GM12865 (cell line): ENCODE measurements at places on chromosomes 13 and 19.
A peak's percentile ranks its signal among the peaks of the same experiment; 100 is the strongest.

DNA sequence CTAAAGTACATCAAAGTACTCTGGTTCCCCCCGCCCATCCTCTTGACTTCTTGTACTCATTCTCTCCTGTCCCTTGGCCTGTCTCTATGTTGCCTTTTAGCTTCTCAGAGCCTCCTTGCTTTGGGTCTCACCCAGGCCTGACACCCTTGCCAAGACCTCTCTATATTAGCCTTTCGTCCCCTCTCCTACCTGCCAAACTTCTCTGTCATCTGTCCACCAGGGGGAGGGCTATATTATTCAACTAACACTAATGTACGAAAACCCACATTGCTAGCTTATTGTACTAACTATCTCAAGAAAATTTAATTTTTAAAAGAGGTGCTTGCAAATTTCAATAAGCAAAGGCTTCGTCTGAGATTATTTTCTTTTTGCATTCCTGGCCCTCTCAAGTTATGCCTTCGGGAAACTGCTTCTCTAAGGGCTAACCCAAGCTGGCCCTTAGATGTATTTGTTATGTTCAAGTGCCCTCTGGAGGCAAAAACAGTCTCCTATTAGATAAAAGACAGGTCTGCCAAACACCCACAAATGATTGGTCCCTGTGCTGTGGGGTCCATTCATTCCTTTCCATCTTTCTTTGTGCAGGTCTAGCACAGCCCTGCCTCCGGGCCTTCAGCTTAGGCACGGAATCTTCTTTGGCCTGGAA, 6.3 kb upstream of the MRPS31 start:
- peak; percentile 80 for DNase-seq

DNA sequence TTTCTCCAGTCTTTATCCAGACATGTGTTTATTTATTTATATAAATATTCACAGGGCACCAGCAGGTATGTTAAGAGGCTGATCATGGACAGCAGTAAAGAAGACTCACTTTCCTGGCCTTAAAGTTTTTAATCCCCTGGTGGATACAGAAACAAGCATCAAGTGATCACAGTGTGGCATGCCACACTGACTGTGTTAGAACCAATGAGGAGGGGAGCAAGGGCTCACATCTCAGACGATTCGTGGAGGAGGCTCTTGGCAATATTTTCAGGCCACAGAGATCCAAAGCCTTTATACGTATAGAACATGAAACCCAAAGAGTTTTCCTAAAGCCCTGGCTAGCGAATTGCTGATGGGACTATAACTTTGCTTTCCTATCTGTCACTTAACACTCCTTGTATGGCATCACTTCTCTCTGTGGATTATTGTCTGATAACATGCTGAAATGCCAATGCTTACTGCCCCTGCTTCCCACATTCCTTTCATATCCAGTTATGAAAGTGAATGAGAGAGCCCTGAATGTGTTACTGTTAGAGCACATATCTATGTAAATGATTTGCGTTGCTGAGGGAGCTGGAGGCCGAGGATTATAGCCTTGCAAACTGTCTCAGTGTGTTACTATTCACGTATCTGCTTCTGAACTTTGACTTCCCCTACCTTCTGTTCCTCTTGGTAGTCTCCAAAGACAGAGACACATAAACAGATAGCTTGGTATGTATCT, 37.6 kb downstream of the POLR1D start:
- no peak for DNase-seq

DNA sequence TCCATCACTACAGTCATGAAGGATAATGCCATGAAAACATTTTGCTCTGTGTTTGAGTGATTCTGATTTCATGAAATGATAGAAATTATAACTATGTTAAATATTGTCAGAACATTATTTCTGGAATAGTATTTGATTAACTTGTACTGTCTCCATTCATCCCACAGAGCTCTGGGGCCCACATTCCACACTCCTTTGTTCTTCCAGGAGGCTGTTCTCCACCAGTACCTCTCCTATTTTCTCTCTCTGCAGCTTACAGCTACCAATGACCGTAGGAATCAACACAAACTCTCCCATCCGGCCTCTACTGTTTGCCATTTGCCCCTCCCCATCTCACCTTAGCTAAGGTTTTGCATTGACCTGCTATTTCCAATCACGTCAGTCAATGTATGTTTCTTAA, 240.9 kb downstream of the LMO7 start:
- DNase-seq, result no peak

GRCh38 chr13:23427881-23428528, 5.5 kb downstream of the SACS start:
- no peak for DNase-seq

- no peak for DNase-seq
These were observed 126.1 kb downstream of the CRYL1 start for GRCh38 chr13:20399515-20399914.

- no peak for DNase-seq
These were observed 67.7 kb downstream of the RBM26 start for GRCh38 chr13:79338343-79338742.

DNA sequence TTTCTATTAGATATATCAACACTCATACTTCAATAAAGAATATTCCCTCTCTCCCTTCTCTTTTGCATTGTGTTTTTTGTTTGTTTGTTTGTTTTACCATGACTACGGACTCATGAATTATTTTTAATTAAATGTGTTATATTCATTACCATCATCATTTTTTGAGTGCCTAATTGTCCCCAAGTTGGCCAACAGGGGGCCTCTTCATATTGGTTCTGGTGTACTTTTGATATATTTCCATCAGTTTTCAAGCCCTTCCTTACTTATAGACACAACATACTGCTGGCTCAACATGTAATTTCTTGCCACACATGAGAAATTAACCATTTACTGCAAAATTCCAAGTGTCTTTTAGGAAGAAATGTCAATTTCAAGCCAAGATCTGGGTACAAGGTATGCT, 54.5 kb upstream of the GPC6 start:
- DNase-seq, result no peak

- DNase-seq, result no peak
These were observed 141.7 kb upstream of the SERP2 start for GRCh38 chr13:44231786-44232516.

DNA sequence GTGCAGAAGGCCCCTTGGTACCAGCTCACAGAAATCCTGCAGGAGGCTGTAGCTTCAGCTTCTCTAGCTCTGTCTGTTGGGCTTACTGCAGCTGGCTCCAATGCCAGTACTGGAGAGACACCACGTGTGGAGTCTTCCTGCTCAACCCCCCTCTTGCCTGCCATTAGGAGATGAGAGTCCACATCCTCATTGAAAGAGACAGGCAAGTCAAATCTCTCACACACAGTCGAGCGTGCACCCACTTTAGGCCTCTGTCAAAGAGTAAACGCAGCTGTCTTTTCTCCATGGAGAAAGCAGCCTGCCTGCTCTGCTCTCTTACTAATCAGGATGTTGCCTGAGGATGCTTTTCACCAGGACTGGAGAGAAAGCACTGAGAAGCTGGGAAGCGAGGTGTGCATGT, 523.0 kb upstream of the NBEA start:
- DNase-seq, result no peak

- no peak for DNase-seq
These were observed 45.1 kb downstream of the ATP11A start for GRCh38 chr13:112734696-112735547.

DNA sequence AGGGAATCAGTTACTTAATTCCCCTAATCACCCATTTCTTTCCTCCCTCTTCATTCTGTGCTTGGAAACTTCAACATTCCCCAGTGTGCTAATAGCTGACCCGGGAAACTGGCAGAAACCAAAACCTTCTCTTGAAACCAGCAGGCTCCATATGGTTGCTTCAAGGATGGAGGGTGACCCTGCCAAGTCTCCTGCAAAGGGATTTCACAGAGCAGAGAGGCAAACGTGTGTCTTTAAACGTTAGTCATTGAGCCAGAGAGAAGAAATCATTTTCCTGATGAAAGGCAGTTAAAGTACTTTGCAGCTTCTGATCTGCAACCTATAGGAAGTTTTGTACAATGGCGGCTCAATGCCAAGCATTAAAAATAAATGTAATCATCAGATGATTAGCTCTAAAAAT, 220.9 kb downstream of the POU4F1 start:
- no peak for DNase-seq

GRCh38 chr13:41639955-41640780, 182.8 kb downstream of the RGCC start:
- DNase-seq, result no peak

GRCh38 chr13:99196466-99197116, 4.1 kb upstream of the UBAC2 start:
- DNase-seq, result peak; percentile 35

GRCh38 chr13:43422116-43422515, 364.7 kb downstream of the ENOX1 start:
- no peak for DNase-seq

DNA sequence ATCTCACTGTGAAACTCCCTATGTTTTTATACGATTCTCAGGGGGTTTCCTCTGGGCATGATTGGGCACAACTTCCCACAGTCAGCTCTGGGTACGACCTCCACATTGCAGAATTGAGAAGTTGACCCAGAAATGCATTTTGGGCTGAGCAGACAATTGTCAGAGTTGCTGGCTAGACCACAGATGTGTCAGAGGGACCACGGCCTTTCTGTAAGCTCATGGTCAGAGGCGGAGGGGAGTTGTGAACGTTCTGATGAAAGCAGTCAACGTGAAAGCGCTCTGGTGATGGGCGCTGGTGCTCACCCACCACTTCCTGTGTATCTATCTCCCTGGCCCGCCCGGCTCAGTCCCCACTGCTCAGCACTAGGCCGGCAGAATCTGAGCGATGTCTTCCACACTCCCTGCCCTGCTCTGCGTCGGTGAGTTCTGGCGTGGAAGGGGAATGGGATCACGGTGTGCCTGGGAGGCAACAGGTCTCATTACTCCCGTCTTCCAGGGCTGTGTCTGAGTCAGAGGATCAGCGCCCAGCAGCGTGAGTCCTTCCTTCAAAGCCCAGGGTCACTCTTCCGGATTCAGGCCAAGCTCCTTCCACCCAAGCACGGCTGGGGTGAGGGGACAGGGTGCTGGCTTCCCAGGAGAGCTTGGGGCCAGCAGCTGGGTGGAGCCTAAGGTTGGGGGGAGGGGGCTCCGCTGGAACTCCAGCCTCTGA, at the start of gene NCR1:
NCR1 (plus strand) TSS at position 346 of the 709 bp plus-strand sequence; CDS start at position 386, 40 bp downstream.
- peak; percentile 54 for DNase-seq

DNA sequence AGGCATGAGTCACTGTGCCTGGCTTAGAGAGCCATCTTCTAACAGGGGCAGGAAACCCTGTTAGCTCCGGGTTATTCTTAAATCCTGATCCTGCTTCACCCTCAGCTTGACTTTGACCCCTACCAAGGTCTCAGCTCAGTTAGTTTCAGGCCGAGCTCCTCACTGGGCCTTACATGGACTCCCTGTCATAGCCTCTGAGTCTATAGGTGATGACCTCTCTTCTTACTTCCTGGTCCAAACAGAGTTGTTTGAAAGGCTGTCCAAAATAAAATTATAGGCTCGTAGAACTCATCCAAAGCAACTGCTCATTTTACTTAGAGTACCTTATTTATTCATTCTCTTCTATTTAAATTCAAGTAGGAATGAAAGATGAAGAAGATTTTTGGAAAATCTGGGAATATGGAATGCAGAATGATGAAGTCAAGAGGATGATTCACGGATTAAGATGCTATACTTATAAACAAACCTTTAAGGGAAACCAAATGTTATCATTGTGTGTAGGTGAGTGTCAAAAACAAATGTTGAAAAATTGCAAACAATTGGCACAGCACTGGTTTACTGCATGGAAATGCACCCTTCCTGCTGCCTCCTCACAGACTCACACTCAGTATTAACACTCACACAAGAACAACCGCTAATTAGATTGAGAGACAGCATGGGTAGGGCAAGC, 174.1 kb downstream of the RGCC start:
- DNase-seq, result no peak

DNA sequence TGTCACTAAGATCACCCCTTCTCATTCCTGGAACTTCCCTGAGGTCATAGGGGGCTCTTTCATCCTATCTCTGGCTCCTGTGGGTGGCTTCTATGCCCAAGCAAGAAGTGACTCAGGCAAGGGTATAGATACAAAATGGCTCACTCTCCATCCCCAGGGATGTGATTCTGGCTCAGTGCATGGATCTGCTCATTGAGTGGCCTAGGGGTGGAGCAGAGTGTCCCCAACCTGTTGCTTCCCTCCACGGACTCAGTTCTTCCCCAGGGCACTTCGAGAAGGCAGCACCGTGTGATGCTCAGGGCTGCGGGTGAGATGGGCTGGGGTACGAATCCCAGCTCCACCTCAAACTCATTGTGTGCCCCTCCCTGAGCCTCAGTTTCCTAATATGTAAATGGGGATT, 136.4 kb downstream of the PTPRS start:
- no peak for DNase-seq

DNA sequence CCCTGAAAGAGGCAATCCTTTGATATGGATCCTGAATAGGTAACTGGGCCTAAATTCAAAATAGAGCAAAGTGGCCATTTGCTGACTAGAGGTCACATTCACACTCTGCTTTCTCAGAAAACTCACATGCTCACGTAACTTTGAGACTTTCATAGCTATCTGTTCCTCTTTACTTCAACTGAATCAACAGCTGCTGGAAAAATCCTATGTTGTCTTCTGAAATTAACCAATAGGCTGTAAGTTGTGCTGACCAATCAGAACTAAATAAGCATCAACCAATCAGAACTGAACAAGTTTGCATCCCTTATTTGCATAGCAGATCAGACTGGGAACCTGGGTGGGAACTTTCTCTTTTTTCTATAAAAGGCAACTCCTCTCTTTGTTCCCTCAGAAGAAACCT, 24.0 kb upstream of the TBC1D4 start:
- no peak for DNase-seq

GRCh38 chr13:99811067-99811700, 160.4 kb downstream of the ZIC5 start:
- no peak for DNase-seq

DNA sequence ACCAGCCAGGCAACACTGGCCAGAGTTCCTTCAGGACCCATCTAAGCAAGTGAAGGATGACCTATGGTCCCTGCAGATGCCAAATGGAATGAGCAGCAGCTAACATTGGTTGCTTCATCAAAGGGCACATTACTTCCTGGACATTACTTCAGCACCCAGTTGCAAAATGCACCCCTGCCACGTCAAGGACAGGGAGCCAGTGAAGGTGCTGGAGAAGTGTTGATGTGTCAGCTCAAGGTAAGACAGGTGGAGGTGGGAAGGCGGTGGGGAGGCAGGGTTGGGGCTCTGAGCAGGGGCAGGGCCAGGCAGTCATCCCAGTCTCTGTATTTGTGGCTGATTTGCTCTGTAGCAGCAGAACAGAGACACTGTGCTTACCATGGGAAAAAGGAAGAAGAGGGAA, 14.6 kb downstream of the CSNK1A1L start:
- no peak for DNase-seq

- DNase-seq, result no peak
These were observed 4.1 kb downstream of the TLE2 start for GRCh38 chr19:3024870-3025548.

DNA sequence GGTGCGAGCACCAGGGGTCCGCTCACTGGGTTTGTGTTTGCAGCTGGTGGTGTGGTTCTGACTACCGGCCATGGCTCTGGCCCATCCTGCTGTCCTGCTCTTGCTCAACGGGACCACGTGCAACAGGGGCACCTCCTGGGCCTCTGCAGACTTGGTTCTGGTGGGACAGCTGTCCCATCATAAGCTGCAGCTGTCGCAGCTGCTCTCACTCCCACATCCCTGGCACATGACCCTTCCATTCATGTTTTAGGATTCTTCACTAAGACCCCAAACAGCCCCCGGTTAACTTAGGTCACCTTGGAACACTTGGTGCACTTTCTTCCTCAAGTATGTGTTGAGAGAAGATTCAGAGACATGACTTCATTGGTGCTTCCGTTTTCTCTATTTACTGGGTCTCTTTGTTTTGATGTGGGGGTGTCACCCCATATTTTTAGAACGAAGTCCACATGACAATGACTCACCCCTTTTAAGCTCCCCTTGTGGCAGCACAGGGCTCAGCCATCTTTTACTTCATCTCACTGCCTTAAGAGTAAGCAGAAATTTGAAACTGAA, 68.4 kb upstream of the ARHGEF7 start:
- peak; percentile 73 for DNase-seq
